ENCODE measurements at places on chromosomes 13 and 19. TPM values are rescaled to one million over a fixed set of nuclear protein-coding genes. Genes with fewer than 3 reads are reported as not detected.

FCGBP gene
- total RNA-seq: 3.8 TPM

AP1M2 gene
- not detected for total RNA-seq

ZNF570 gene
- total RNA-seq: 3.7 TPM

GPC5 gene
- 0.38 TPM for total RNA-seq

TEAD2 gene
- not detected for total RNA-seq

IGFL2 gene
- total RNA-seq: not detected

HCST gene
- 14.5 TPM for total RNA-seq

CCDC9 gene
- total RNA-seq: 43.6 TPM

HIPK4 gene
- total RNA-seq: not detected

NCR1 gene
- not detected for total RNA-seq

CEACAM1 gene
- 3.6 TPM for total RNA-seq

CDC16 gene
- total RNA-seq: 67.2 TPM

DNA sequence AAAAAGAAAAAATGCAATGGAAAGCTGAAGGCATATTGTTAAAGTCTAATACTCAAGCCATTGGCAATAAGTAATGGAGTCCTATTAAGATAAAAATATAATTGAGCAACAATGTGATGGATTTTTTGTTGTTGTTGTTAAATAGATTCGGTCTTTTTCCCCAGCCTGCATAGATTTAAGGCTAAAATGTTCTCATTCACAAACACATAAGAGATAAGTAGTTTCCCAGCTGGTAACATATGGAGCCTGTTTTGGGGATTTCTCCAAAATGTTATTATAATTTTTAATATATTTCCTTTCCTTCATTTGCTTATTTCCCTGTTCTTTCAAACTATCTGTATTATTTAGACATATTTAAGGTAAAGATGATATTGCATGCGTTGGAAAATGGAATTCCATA is 1149.1 kb upstream of the PRR20A start:
- no peak overlapping the region for H3K27ac ChIP-seq
- no peaks in the 10 kb centered on the region for H3K4me1 ChIP-seq
- no peaks in the 10 kb centered on the region for H3K36me3 ChIP-seq
- no peak for DNase-seq
- H3K27me3 ChIP-seq: no peaks in the 10 kb centered on the region

DNA sequence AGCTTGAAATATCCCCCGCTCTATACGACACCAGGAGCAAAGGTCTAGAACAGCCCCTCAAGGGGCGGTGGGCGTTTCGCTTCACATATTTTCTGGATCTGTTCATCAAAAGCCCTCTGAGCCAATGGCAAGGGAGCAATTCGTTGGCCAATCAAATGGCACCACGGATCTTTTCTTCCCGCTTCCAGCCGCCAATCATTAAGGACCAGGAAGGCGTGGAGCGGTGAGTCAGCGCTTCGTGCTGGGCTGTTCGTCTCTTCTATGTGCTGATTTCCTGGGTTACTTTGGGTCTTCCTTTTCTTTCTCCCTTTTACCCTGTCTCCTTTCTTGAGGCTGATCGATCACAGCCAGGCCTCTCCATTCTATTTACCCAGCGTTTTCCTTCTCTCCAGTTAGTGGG is at the start of gene NLRP4:
TSS of gene NLRP4 (plus strand) at position 201 of the 400 bp plus-strand sequence. CDS start 15,541 bp downstream, outside the sequence.
- DNase-seq: no peak
- H3K4me1 ChIP-seq: no peaks in the 10 kb centered on the region
- no peaks in the 10 kb centered on the region for H3K36me3 ChIP-seq
- H3K4me3 ChIP-seq: no peak within 1 kb of the TSS
- H3K27me3 ChIP-seq: no peaks in the 10 kb centered on the region

GRCh38 chr19:47228168-47228936 is 2.6 kb downstream of the BBC3 start:
- peaks cover 27% of the 10 kb centered on the region for H3K4me1 ChIP-seq
- H3K27ac ChIP-seq: no peak overlapping the region
- DNase-seq: peak; percentile 72
- peaks cover 17% of the 10 kb centered on the region for H3K36me3 ChIP-seq
- no peaks in the 10 kb centered on the region for H3K27me3 ChIP-seq
- peak overlapping the region; percentile 83 for H3K4me3 ChIP-seq

- H3K36me3 ChIP-seq: no peaks in the 10 kb centered on the region
- peaks cover 20% of the 10 kb centered on the region for H3K27me3 ChIP-seq
- no peak for DNase-seq
- H3K4me3 ChIP-seq: no peak overlapping the region
- no peak overlapping the region for H3K27ac ChIP-seq
Measured at GRCh38 chr13:112119192-112120030, 52.5 kb downstream of the SOX1 start.

GRCh38 chr13:55199134-55199533 is 1941.6 kb upstream of the PRR20A start:
- H3K4me3 ChIP-seq: no peak overlapping the region
- H3K27me3 ChIP-seq: no peaks in the 10 kb centered on the region
- H3K4me1 ChIP-seq: no peaks in the 10 kb centered on the region

GRCh38 chr13:58978331-58978730 is 1185.4 kb downstream of the DIAPH3 start:
- H3K36me3 ChIP-seq: no peaks in the 10 kb centered on the region
- no peaks in the 10 kb centered on the region for H3K27me3 ChIP-seq
- no peak overlapping the region for H3K4me3 ChIP-seq
- no peak overlapping the region for H3K27ac ChIP-seq
- H3K4me1 ChIP-seq: no peaks in the 10 kb centered on the region

- H3K4me3 ChIP-seq: no peak overlapping the region
- H3K36me3 ChIP-seq: no peaks in the 10 kb centered on the region
- no peaks in the 10 kb centered on the region for H3K27me3 ChIP-seq
- DNase-seq: peak; percentile 1
- no peak overlapping the region for H3K27ac ChIP-seq
Measured at GRCh38 chr19:35219008-35219407, 9.5 kb downstream of the FAM187B start.

DNA sequence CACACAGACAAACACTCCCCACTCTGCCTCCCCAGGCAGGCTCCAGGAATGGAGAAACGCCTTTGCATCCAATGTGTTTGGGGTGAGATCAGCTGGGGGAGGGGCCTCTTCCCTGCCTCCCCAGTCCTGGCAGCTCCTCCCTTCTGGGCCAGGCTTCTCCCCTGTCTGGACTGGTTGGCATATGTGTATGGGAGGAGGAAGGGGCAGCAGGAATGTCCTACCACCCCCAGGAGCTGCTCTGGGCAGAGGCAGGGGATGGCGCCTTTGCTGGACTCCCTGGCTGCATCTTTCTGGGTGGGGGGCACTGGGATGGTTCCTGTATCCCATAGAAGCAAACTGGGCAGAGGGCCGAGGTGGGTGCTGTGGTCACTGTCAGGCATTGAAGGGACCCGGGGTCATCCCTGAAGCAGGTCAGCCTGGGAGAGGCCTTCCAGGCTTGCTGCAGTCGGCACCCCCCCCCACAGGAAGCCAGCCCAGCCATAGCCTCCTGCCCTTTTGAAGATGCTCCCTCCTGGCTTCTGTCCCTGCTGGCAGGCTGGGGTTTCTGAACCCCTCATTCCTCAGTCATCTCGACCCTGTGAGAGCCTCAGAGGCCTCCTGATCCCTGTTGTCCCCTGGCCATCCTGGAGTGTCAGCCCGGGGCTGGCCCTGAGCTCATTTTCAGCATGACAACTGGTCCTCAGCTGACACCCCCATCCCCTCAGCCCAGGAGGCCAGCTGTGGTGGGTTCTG is 21.2 kb upstream of the SLC7A10 start:
- H3K27me3 ChIP-seq: peaks cover 5% of the 10 kb centered on the region
- no peaks in the 10 kb centered on the region for H3K36me3 ChIP-seq
- no peak overlapping the region for H3K27ac ChIP-seq
- no peaks in the 10 kb centered on the region for H3K4me1 ChIP-seq

- no peaks in the 10 kb centered on the region for H3K4me1 ChIP-seq
- no peak overlapping the region for H3K27ac ChIP-seq
- peaks cover 1% of the 10 kb centered on the region for H3K36me3 ChIP-seq
- DNase-seq: no peak
- H3K4me3 ChIP-seq: no peak overlapping the region
Measured at GRCh38 chr13:31638577-31638976, 100.7 kb upstream of the RXFP2 start.

DNA sequence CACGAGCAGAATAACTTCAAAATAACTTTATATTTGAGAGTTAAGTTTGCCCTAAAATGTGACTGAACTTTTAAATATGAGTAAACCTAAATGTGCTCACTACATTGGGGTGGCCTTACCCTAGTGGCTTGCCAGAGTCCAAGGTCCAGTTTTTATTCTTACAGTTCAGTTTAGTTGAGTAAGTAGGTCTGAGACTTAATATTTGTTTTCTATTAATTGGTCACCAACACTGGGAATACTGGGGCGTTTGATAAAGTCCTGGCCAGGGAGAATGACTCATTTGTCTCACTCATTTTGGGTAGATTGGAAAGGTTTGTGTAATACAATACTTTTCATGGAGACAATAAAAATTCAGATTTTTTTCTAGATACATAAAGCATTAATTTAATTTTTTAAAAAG is 127.8 kb upstream of the SPATA13 start:
- no peaks in the 10 kb centered on the region for H3K36me3 ChIP-seq
- H3K27me3 ChIP-seq: peaks cover 9% of the 10 kb centered on the region
- no peak for DNase-seq
- H3K4me3 ChIP-seq: no peak overlapping the region

DNA sequence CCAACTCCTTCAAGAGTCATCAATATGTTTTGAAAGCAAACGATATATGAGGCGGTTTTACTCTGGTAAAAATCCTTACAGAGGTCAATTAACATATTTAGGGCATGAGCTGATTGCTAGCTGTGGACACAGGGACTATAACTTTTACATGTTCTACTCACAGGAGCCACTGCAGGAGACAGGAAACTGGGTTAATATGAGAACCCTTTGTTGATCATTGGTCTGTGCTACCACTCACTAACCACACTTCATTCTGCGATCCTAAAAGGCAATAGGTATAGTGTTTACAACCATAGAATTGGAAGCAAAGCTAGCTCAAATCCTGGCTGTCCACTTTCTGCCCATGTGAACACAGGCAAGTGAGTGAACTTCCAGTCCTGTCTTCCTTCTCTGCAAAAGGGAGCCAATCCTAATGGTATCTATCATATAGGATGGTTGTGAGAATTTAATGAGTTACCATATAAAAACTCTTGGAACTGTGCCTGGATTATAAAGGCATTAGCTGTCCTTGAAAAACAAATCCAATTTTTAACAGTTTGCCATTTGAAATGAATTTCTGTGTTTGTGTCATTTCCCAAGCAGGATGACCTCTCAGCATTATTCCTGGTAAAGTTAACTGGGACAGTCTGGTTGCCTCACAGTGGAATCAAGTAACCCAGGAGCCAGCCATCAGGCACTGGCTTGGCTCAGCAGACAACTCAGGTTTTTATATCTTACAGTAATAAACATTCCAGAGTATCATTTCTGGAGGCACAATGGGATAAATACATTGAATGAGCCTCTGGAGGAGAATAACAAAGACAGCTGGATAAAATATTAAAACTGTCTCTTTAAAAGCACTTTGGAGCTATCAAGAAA is 29.8 kb upstream of the RAP2A start:
- no peak for DNase-seq
- H3K27me3 ChIP-seq: peaks cover 8% of the 10 kb centered on the region
- H3K4me3 ChIP-seq: no peak overlapping the region
- no peaks in the 10 kb centered on the region for H3K4me1 ChIP-seq

- H3K27ac ChIP-seq: no peak overlapping the region
- no peaks in the 10 kb centered on the region for H3K27me3 ChIP-seq
- DNase-seq: no peak
Measured at GRCh38 chr19:5024282-5024681, 55.4 kb downstream of the KDM4B start.

- H3K27ac ChIP-seq: peak overlapping the region; percentile 98
- DNase-seq: peak; percentile 47
- H3K4me1 ChIP-seq: peaks cover 31% of the 10 kb centered on the region
- peak overlapping the region; percentile 93 for H3K4me3 ChIP-seq
- peaks cover 30% of the 10 kb centered on the region for H3K36me3 ChIP-seq
Measured at GRCh38 chr13:46182491-46182877, 507 bp upstream of the LCP1 start.

DNA sequence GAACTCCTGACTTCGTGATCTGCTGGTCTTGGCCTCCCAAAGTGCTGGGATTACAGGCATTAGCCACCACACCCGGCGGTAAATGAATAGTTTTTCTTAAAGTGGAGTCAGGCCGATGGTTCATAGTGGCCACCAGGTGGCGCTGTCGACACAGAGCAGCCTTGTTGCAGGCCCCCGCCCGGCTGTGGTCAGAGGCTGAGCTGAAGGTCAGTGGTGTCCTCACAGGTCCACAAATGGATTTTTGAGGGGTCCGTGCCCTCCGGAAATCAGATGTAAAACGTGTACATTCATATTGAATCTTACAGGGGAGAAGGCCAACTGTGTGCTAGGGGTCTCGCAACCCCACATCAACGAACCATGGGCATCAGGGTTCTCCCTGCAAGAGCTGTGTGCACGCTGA is 13.4 kb upstream of the WDR18 start:
- H3K4me1 ChIP-seq: no peaks in the 10 kb centered on the region
- no peak for DNase-seq
- no peaks in the 10 kb centered on the region for H3K27me3 ChIP-seq
- H3K4me3 ChIP-seq: no peak overlapping the region
- H3K36me3 ChIP-seq: peaks cover 22% of the 10 kb centered on the region

DNA sequence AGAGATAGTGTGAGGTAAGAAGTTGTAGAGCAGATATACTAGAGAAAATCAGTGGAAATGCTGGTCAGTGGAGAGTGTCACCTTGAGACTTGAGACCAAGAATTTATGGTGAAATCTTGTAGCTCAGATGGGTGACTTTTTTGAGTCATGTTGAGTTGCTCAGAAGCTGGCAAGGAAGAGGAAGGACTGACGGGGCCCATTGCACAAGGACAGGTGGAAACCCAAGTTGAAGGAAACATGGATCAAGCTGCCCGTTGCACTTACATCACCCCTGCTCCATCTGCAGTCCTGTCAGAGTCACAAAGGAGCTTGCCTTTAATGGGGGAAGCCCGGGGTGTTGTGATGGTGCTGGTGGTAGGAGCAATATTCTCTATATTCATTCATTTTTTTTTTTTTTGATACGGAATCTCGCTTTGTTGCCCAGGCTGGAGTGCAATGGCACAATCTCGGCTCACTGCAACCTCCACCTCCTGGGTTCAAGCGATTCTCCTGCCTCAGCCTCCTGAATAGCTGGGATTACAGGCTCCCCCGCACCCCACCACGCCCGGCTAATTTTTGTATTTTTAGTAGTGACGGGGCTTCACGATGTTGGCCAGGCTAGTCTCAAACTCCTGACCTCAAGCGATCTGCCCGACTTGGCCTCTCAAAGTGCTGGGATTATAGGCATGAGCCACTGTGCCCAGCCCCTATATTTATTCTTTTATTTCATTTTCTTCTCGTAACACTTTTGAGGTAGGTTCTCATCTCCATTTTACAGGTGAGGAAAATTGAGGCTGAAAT is 27.4 kb downstream of the UBAC2 start:
- H3K4me1 ChIP-seq: peaks cover 79% of the 10 kb centered on the region
- no peaks in the 10 kb centered on the region for H3K36me3 ChIP-seq
- no peak overlapping the region for H3K4me3 ChIP-seq
- H3K27me3 ChIP-seq: no peaks in the 10 kb centered on the region
- peak; percentile 47 for DNase-seq
